ENCODE measurements at places on chromosomes 5 and 9. TPM values are rescaled to one million over a fixed set of nuclear protein-coding genes. Genes with fewer than 3 reads are reported as not detected.

GRCh38 chr9:32703635-32704034 is 68.2 kb upstream of the TAF1L start:
- DNase-seq: no peak

Gene POLR3G
- polyA plus RNA-seq: 0.87 TPM

- no peak for DNase-seq
These were observed 459.3 kb upstream of the ZNF608 start for GRCh38 chr5:125205601-125206225.

- DNase-seq: no peak
These were observed 6.1 kb downstream of the NDFIP1 start for GRCh38 chr5:142114687-142115086.

DNA sequence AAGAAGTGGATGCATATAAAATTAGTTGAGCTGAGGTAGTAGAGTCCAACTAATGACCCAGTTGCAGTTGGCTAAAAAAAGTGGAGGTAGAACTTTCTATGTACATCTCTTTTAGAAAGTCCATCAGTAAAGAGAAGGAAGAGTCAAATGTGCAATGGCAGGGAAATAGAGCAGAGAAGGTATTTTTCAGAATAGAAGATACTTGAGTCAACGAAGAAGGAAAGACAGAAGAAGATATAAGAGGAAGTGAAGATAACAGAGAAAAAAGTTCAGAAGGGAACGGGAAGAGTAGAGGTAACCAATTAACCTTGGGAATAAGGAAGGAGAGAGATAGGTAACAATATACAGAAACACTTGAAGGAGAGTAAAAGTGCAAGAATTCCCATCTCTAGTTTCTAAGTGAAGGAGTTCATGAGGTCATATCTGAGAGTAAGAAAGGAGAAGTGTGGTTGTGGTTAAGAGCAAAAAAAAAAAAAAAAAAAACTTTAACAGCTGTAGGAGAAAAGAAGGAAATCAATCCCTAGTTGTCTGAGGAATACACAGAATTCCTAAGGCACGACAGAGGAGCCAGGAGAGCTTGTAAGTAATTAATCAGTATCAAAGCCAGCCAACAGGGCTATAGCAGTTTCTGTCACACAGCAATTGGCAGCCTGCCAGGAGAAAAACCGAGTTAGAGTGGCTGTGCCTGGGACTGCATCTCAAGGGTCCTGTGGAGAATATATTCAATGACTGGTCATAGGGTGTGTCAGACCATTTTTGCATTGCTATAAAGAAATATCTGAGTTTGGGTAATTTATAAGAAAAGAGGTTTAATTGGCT is 61.0 kb downstream of the ARL15 start:
- DNase-seq: no peak

Gene C5orf52
- polyA plus RNA-seq: not detected

Gene CDKN2A
- 15.2 TPM for polyA plus RNA-seq

DNA sequence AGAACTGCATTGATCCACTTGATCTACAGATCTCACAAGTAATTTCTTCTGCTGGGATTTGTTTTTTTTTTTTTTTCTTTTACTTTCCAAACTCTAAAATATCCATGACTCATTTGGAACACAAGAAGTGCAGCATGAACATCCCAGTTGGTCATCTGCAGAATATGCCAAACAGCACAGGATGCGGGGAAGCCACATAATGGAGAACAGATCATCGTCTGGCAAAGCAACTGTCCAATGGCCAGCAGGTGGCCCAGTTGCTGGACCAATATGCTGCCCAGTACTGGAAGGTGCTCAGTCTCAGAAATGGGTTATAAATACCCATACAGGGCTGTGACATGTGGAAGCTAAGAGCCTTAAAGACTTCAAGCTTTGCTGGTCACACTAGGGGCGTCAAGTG is 221.3 kb upstream of the TAS2R1 start:
- peak; percentile 89 for DNase-seq

DNA sequence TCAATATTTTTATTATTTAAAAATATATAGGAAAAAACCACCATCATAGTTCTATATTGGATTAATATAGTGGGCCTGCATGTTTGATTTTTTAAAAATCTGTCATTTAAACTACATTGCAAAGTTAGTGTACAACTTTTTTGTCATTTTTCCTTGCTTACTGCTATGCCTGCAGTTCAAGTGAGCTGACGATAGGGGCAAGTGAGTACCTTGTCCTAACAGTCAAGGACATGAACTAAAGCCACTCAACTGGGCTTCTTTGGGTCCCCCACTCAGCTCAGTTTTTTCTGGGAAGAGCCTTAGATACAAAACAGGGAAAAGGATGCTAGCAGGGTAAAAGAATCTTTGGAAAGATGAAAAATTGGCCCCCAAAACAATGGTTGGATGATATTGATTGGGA is 269.9 kb downstream of the MAN2A1 start:
- no peak for DNase-seq

DNA sequence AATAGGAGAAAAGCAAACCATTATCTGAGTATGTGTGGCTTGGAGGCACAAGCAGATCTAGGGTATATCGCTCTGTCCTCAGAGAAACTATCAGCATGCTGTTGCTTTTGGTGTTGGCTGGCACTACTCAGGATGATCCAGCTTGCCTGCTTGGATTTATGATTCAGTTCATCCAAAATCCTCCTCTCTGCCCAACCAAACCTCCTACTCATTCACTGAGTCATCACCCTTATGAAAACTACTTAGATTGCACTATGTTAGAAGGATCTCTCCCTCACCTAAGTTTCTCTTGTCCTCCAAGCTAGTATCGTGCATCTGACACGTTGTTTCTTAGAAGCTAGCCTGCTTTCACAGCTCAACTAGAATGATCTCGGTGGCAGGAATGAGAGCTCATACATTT is 14.2 kb upstream of the ZBED3 start:
- DNase-seq: no peak

- DNase-seq: no peak
These were observed 38.9 kb upstream of the NR3C1 start for GRCh38 chr5:143442385-143442784.

GRCh38 chr9:10268531-10269485 is 344.0 kb downstream of the PTPRD start:
- DNase-seq: no peak

GRCh38 chr9:137294091-137294680 is 7.9 kb downstream of the NRARP start:
- DNase-seq: no peak

All from BJ (cell line).